Activated T-cell treated with anti-CD3 and anti-CD28 coated beads for 4 hours (primary cell): ENCODE measurements at places on chromosomes 5 and 9.

DNA sequence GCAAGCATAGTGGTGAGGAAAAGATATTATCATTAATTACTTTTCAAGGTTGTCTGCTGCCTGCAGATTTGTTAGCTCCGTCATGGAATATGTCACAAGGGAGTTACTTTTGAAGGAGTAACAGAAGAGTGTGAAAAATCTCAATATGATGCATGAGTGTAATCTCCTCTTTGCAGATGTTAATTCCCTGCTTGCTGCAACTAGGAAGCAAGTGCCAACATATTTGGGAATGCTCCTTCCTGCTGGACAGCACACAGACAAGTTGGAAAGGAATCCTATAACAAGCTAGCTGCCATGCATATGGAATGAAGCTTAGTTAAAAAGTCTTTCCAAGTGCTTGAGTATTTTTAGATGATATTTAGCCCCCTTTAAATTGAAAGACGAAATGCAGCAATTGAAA is 2023.6 kb upstream of the CDH6 start:
- no peak for DNase-seq

- DNase-seq = no peak
These were observed 2.9 kb upstream of the C7 start for GRCh38 chr5:40906351-40906751.

DNA sequence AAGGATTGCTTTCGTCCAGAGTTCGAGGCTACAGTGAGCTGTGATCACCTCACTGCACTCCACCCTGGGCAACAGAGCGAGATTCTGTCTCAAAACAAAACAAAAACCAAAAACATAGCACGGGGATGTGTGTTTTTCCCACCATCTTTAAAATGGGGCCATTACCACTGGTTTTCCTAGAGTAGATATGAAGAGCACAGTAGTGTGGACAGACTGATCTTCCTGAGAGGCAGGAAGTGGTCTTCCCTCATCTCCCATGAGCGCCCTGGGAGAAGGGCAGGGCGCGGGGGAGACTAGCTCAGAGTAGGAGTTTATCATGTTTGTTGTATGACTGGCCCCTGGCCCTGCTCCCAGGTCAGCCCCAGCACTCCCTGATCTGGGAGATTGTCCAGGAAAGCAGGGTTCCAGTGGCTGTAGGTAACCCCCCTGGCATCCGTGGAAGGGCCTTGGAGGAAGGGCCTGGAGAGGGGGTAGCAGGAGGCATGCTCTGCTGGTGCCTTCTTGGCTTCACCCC is 2.3 kb downstream of the SUSD3 start:
- DNase-seq = no peak

DNA sequence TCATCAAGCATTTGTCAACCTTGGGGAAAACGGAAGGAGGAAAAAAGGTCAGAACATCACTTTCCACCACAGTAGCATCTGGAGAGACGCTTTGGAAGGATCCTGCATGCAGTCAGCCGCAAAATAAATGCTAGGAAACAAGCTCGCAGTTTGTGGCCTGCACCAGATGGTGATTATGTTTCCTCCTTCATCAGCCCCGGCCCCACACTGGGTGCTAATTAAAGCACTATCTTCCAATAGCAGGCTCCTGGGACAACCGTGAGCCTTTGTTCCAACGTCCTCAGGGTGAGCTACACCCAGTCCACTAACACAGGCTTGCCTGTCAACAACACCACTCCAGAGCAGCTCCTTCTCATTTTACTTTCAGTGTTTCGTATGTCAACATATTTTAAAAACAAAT is 64.0 kb downstream of the RNF130 start:
- DNase-seq = no peak

GRCh38 chr9:136378170-136379002 is 4.9 kb upstream of the CARD9 start:
- no peak for DNase-seq

DNA sequence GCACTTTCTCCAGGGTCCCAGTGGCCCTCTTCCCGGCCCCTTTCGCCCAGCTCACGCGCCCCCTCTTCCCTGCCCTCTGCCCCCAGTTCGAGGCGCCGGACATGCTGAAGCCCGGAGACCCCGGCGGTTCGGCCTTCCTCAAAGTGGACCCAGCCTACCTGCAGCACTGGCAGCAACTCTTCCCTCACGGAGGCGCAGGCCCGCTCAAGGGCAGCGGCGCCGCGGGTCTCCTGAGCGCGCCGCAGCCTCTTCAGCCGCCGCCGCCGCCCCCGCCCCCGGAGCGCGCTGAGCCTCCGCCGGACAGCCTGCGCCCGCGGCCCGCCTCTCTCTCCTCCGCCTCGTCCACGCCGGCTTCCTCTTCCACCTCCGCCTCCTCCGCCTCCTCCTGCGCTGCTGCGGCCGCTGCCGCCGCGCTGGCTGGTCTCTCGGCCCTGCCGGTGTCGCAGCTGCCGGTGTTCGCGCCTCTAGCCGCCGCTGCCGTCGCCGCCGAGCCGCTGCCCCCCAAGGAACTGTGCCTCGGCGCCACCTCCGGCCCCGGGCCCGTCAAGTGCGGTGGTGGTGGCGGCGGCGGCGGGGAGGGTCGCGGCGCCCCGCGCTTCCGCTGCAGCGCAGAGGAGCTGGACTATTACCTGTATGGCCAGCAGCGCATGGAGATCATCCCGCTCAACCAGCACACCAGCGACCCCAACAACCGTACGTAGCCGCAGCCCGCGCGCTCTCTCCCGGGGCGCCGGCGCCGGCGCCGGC is 1.0 kb downstream of the PRDM6 start:
- DNase-seq = no peak

DNA sequence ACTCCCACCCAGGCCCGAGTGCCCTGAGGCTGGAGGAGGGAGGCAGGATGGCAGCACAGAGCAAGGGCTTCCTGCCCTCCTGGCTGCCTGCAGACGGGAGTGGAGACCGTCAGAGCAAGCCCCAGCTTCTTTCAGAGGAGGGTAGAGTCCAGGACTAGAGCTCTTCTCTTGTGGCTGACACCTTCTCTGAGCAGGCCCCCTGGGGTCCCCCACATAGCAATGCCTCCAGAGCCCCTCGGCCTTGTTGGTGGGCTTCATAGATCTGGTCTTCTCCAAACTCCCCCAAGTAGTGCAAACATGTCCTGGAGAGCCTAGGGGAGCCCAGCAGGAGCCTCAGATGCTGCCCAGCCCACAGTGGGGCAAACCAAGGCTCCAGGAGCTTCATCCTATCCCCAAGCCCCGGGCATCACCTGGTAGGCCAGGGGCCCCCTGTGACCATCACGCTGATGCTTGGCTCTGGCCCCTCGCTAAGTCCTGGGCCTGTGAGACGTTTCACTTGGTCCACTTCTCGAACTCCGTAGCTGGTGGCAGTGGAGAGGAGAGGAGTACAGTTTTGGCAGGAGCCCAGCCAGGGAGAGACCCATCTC is 2.0 kb downstream of the MZB1 start:
- DNase-seq = no peak

DNA sequence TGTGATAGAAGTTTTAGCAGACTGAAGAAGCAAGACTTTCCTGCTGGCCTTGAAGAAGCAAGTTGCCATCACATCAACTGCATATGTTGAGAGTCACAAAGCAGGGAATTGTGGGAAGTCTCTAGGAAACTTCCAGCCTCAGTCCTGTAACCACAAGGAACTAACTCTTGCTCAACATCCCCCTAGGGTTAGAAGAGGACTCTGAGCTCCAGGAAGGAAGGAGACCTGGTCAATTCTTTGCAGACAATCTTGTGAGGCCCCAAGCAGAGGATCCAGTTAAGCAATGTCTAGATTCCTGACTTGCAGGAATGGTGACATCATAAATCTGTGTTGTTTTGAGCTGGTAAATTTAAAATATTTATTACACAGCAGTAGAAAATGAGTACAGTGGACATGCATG is 18.6 kb upstream of the ZNF366 start:
- no peak for DNase-seq

DNA sequence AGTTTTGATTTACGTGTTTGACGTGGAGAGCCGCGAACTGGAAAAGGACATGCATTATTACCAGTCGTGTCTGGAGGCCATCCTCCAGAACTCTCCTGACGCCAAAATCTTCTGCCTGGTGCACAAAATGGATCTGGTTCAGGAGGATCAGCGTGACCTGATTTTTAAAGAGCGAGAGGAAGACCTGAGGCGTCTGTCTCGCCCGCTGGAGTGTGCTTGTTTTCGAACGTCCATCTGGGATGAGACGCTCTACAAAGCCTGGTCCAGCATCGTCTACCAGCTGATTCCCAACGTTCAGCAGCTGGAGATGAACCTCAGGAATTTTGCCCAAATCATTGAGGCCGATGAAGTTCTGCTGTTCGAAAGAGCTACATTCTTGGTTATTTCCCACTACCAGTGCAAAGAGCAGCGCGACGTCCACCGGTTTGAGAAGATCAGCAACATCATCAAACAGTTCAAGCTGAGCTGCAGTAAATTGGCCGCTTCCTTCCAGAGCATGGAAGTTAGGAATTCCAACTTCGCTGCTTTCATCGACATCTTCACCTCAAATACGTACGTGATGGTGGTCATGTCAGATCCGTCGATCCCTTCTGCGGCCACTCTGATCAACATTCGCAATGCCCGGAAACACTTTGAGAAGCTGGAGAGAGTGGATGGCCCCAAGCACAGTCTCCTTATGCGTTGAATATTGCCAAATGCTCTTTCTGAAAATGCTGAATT is 850 bp downstream of the RRAGA start:
- DNase-seq = no peak

DNA sequence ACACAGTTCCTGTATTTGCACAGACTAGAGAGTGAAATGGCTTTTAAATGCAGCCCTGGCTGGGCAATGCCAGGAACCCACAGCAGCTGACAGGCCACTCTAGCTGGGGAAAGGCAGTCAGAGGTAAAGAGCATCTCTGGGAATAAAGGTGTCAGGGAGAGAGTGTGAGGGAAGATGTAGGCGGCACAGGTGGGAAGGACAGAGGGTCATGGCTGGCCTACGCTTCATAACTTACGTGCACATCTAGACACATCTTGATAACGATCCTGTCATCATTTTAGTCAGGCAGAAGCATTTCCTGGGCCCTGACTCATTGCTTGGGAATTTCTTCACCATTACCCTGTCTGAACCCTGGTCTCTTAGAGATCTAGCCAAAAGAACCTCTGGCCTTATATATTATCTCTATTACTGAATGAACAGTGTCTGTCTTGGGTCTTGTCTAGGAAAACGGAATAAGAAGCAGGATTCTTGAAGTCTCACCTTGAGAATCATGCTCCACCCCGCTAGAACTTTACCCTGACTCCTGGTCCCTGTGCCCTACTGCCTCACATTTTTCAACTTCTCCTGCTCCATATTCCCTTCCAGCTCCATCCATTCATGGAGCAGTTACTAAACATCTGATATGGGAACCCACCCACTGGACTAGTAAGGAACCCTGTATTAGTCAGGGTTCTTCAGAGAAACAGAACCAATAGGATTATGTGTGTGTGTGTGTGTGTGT is 106.4 kb upstream of the ELL2 start:
- no peak for DNase-seq

DNA sequence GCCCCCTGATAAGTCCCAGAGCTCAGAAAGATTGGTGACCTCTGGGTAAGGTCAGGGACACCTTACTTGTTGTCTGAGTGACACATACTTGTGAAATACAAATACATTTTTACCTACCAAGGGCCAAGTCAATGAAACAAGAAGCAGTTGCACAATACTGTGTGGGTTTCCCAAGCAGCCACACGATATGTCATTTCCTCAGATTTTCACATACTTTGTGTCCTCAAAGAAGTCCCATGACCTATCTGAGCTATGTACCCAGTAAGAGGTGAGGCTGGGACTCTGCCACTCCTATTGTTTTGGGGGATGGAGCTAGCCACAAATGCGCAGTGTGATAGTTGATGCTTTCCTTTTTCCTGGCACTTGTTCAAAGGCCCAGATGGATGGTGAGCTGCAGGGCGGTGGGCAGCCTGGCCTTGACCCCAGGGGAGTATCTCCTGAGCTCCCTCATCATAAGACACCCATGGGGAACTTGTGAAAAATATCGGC is 4.8 kb upstream of the SLC25A51 start:
- DNase-seq = no peak

DNA sequence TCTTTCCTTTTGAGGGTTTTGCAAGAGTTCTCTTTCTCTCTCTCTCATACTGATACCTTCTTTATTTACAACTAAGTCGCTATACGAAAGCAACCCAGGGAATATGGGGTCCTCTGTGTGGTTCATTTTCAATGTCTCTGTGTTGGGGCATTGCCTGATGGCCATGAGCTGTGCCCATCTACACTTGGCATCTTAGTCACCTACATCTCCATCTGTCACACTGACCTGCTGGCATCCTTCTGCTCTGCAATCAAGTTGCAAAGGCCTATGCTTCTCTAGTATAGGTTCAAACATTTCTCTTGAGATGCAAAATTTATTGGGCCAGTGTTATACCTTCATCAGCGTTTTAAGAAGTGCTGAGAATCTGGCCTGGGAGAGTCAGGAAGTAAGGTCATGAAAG is 228.2 kb downstream of the MTRR start:
- no peak for DNase-seq
